Liver (tissue), 10 donors: ENCODE measurements at places on chromosomes 3 and 15. TPM values are rescaled to one million over a fixed set of nuclear protein-coding genes. Genes with fewer than 3 reads are reported as not detected.

DNA sequence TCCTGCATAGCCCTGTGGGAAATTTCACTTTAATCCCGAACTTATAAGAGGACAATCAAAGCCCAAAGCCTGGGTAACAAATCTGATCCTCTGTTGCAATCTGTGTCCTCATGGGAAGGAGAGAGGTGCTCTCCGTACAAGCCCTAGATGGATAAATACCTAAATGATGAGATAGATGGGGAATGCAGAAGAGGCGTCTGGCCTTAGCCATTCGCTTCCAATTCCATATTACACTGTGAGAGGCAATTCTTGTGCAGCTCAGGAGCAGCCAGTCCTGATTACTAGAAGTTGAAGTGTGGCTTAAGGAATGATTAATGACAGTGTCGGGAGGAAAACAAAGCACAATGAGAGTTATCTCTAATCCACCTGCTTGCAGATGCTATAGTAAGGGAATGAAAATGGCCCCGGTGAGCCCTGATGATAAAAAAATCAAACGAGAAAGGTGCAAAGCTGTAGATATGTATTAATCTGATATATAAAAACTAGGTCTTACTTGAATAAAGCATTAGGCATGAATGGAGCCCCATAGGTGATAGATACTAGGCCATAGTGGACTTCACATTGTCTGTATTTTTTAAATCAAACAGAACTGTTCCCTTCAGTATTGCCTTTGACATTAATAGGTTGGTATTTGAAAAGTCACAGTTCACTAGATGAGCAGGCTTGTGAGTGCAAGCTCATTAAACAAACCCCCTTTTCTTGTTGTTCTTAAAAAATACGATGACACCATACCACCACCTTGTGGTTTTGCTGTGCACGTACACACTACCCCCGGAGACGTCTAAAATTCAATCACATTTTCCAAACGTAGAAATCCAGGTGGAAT, 54.2 kb upstream of the TMCO5A start:
- no peak for DNase-seq
- no peak overlapping the region for H3K4me3 ChIP-seq
- no peak overlapping the region for H3K27ac ChIP-seq
- H3K36me3 ChIP-seq: no peaks in the 10 kb centered on the region
- no peaks in the 10 kb centered on the region for H3K27me3 ChIP-seq
- H3K4me1 ChIP-seq: peaks cover 8% of the 10 kb centered on the region

DNA sequence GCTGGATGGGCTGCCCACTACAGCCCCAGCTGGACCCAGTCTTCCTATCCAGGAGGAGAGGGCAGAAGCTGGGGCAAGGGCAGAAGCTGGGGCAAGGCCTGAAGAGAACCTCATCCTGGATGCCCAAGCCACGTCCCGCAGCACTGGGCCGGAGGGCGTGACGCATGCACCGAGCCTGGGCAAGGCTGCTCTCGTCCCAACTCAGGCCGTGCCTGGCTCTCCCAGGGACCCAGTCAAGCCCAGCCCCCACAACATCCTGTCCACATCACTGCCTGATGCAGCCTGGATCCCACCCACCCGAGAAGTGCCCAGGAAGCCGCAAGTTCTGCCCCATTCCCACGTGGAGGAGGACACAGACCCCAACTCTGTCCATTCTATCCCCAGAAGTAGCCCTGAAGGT, 22.3 kb downstream of the FBLN2 start:
- no peak overlapping the region for H3K27ac ChIP-seq
- H3K36me3 ChIP-seq: no peaks in the 10 kb centered on the region
- no peak overlapping the region for H3K4me3 ChIP-seq
- peaks cover 3% of the 10 kb centered on the region for H3K27me3 ChIP-seq
- no peaks in the 10 kb centered on the region for H3K4me1 ChIP-seq

DNA sequence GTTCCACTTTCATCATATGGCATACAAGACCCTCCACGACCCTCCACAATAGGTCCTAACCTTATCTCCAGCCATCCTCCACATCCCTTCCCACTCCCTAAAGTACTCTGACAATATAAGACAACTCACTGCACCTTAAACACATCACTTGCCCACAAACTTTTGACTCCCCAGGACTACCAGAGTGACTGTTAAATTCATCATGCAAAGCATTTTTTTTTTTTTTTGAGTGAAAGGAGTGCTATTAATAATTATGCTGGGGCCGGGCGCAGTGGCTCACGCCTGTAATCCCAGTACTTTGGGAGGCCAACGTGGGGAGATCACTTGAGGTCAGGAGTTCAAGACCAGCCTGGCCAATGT, 55.8 kb downstream of the OSBPL10 start:
- no peak overlapping the region for H3K27ac ChIP-seq
- no peaks in the 10 kb centered on the region for H3K36me3 ChIP-seq
- DNase-seq: no peak
- H3K4me1 ChIP-seq: no peaks in the 10 kb centered on the region

GRCh38 chr3:34388830-34389229, 590.4 kb downstream of the PDCD6IP start:
- no peak for DNase-seq
- H3K4me3 ChIP-seq: no peak overlapping the region
- no peaks in the 10 kb centered on the region for H3K4me1 ChIP-seq
- H3K27ac ChIP-seq: no peak overlapping the region
- no peaks in the 10 kb centered on the region for H3K36me3 ChIP-seq

- H3K4me3 ChIP-seq: no peak overlapping the region
- H3K36me3 ChIP-seq: no peaks in the 10 kb centered on the region
- no peaks in the 10 kb centered on the region for H3K27me3 ChIP-seq
- H3K27ac ChIP-seq: no peak overlapping the region
Measured at GRCh38 chr15:66178531-66178910, 75.0 kb downstream of the MEGF11 start.

GRCh38 chr3:131620977-131621376, 118.2 kb upstream of the MRPL3 start:
- H3K27ac ChIP-seq: no peak overlapping the region
- no peaks in the 10 kb centered on the region for H3K36me3 ChIP-seq
- H3K4me3 ChIP-seq: no peak overlapping the region
- no peaks in the 10 kb centered on the region for H3K4me1 ChIP-seq

- H3K27me3 ChIP-seq: no peaks in the 10 kb centered on the region
- no peak overlapping the region for H3K27ac ChIP-seq
- no peaks in the 10 kb centered on the region for H3K36me3 ChIP-seq
- no peak for DNase-seq
- H3K4me3 ChIP-seq: no peak overlapping the region
- H3K4me1 ChIP-seq: no peaks in the 10 kb centered on the region
Measured at GRCh38 chr15:68642491-68642845, 63.7 kb downstream of the CORO2B start.

DNA sequence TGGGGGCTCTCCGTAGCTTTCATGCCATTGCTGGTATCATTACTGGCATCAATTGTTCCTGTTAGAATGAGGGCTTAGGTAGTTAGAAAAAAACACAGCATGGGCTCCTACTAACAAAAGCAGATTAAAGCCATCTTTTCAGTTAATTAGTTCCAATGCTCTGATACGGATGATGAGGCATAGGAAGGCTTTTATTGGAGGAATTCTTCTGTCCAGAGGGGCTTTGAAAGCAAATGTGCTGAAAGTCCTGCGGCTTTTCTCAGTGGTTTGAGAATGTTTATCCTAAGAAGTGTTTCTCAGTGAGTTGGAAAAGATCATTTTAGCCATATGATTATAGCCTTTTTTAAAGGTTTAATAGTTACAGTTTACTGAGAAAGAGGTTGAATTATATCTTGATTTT, 198.5 kb downstream of the THSD4 start:
- H3K27ac ChIP-seq: no peak overlapping the region
- no peak for DNase-seq
- H3K36me3 ChIP-seq: no peaks in the 10 kb centered on the region
- peaks cover 7% of the 10 kb centered on the region for H3K4me1 ChIP-seq

DNA sequence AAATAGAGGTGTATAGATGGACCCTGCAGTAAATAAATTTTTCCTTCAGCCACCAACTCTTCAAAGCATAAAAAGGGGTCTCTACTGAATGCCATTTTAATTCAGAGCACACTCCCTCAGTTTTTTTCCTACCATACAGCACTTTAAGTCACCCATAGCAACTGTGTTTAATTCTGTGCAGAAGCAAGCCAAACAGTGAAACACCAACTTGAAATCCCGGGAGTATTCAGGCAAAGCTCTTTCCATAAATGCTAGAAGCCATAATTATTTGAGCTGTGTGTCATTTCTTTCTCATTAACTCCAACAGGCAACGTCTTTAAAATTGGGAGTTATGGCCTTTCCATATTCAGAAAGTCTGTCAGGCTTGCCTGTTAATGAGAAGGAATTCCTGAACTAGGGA, 562.1 kb downstream of the GRM7 start:
- no peak overlapping the region for H3K27ac ChIP-seq
- no peaks in the 10 kb centered on the region for H3K36me3 ChIP-seq
- H3K27me3 ChIP-seq: no peaks in the 10 kb centered on the region
- no peak for DNase-seq
- H3K4me3 ChIP-seq: no peak overlapping the region
- H3K4me1 ChIP-seq: no peaks in the 10 kb centered on the region

- H3K4me3 ChIP-seq: peak overlapping the region; percentile 70
- peak; percentile 76 for DNase-seq
- H3K36me3 ChIP-seq: no peaks in the 10 kb centered on the region
- no peaks in the 10 kb centered on the region for H3K27me3 ChIP-seq
- peak overlapping the region; percentile 93 for H3K27ac ChIP-seq
Measured at GRCh38 chr3:47163169-47164006, 525 bp downstream of the SETD2 start.

- H3K36me3 ChIP-seq: no peaks in the 10 kb centered on the region
- no peak overlapping the region for H3K27ac ChIP-seq
- H3K4me1 ChIP-seq: peaks cover 2% of the 10 kb centered on the region
- no peak for DNase-seq
- no peak overlapping the region for H3K4me3 ChIP-seq
- H3K27me3 ChIP-seq: no peaks in the 10 kb centered on the region
Measured at GRCh38 chr3:113773381-113773780, 26.5 kb downstream of the ATP6V1A start.

GRCh38 chr3:70726961-70727360, 414.5 kb upstream of the MDFIC2 start:
- H3K36me3 ChIP-seq: no peaks in the 10 kb centered on the region
- H3K4me1 ChIP-seq: no peaks in the 10 kb centered on the region
- H3K4me3 ChIP-seq: no peak overlapping the region
- DNase-seq: no peak
- no peak overlapping the region for H3K27ac ChIP-seq

DNA sequence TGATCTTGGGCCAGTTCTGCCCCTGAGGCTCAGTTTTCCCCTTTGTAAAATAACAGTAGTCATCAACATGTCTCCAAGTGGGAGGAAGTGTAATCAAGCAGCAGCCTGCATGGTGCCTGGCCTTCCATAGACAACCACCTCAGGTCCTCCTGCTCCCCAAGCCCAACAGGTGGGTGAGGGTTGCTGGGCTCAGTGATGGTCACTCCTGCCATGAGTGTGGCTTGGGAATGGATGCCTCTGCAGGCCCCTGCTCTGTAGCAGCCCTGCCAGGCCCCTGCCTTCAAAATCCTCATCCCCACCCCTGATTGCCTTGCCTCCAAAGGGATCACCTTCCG, 59.1 kb upstream of the SLC6A1 start:
- no peaks in the 10 kb centered on the region for H3K4me1 ChIP-seq
- no peak for DNase-seq
- no peaks in the 10 kb centered on the region for H3K36me3 ChIP-seq

PROS1 gene
- total RNA-seq: 123 TPM

DNA sequence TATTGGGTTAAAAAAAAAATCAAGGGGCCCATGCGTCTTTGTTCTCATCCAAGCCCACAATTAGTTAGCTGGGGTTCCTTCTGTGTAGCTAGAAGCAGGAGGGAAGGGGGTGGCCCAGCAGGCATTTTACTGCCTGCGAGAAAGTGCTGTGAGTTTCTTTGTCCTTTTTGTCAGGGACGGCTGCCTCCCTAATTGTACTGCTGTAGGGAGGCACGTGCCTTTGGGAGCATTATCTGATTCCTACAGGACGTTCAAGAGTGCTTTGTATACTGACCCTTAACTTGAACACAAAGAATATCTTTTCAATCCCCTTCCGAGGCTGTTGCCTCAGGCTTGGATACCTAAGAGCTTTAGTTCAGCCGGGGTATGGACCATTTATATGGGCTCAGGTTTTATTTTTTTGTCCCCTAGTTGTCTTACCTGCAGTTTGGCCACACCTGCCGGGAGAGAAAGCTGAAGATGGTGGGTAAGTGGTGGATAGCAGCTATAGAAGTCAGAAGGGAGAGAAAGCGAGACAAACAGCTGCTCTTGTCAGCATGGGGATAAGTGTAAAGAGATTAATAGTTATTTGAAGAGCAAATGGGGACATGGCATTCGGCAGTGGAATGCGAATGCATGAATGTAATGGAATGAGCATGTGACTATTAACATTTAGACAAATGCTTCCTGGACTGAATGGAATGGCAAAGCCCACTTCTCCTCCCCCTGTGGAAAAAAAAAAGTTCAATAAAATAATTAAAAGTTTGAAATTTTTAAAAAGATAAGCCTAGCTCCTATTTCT, 175.2 kb downstream of the TP63 start:
- DNase-seq: no peak
- H3K27me3 ChIP-seq: no peaks in the 10 kb centered on the region

GRCh38 chr3:67031986-67032385, 33.9 kb downstream of the KBTBD8 start:
- H3K27ac ChIP-seq: no peak overlapping the region
- no peak overlapping the region for H3K4me3 ChIP-seq
- H3K4me1 ChIP-seq: no peaks in the 10 kb centered on the region
- DNase-seq: no peak

DNA sequence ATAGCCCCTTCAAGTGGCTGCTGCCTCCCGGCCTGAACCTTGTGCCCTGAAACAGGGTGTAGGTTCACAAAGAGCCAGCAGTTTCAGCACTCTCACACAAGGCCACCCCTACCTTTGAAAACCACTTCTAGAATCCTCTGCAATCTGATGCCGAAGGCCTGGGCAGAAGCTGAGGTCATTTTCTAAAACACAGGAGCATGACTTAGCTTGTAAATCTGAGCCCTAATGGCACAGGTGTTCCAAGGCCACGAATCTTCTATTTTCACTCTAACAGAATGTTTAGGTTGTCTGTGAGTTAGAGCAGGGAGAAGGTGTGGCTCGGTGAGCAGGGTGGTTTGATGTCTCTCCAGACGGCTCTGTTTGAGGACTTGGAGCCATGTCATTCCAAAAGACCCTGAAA, 62.3 kb downstream of the SYNM start:
- H3K4me3 ChIP-seq: no peak overlapping the region
- H3K4me1 ChIP-seq: no peaks in the 10 kb centered on the region
- H3K27me3 ChIP-seq: no peaks in the 10 kb centered on the region
